Stimulated activated effector memory CD8-positive, alpha-beta T cell treated with anti-CD3 and anti-CD28 coated beads, Interleukin-12 subunit alpha, Interleukin-12 subunit beta, amount 100 ng/mL, for 72 hours (primary cell): ENCODE measurements at places on chromosomes 13 and 19.
A peak's percentile ranks its signal among the peaks of the same experiment; 100 is the strongest.

DNA sequence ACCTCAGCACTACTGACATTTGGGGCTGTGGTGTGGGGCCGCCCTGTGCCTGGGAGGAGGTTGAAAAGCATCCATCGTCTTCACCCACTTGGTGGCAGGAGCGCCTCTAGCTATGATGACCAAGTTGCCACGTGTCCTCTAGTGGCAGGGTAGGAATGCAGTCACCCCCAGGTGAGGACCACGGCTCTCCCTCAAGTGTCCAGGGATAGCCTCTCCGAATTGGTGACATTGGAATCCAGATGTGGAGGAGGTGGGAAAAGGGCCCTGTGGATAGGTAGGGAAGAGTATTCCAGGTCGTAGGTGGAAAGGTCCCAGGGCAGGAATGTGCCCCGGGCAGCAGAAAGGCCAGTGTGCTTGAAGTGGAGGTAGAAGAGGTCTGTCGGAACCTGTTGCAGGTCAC lies 37.6 kb downstream of the ARHGEF18 start:
- no peak for DNase-seq

DNA sequence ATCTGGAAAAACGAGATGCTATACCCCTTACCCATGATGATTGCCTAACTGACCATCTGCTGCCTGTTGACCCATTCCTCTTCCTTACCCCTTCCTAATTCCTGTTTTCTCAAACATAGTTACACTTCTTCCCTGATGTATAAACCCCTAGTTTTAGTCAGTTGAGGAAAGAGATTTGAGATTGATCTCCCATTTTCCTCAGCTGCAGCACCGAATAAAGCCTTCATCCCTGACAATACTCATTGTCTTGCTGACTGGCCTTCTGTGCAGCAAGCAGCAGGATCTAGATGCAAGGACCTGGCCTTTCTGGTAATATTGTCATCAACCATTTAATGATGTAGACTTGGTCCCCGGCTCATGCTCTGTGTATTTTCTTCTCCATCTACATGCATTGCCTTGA lies 999 bp upstream of the ZNF264 start:
- DNase-seq = no peak

- DNase-seq = peak; percentile 90
Observed at GRCh38 chr19:40605216-40605971, 4.2 kb downstream of the LTBP4 start.

DNA sequence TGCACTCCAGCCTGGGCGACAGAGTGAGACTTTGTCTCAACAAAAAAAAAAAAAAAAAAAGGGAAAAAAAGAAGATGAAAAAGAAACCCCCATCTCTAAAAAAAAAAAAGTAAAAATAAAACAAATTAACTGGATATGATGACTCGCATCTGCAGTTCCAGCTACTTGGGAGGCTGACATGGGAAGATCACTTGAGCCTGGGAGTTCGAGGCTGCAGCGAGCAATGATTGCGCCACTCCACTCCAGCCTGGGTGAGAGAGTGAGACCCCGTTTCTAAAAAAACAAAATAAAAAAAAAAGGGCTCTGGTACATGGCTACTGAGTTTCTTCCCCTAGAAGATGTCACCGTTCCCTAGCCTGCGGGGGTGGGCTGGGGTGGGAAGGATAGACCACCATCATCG lies 2.4 kb upstream of the CATSPERG start:
- DNase-seq = no peak

DNA sequence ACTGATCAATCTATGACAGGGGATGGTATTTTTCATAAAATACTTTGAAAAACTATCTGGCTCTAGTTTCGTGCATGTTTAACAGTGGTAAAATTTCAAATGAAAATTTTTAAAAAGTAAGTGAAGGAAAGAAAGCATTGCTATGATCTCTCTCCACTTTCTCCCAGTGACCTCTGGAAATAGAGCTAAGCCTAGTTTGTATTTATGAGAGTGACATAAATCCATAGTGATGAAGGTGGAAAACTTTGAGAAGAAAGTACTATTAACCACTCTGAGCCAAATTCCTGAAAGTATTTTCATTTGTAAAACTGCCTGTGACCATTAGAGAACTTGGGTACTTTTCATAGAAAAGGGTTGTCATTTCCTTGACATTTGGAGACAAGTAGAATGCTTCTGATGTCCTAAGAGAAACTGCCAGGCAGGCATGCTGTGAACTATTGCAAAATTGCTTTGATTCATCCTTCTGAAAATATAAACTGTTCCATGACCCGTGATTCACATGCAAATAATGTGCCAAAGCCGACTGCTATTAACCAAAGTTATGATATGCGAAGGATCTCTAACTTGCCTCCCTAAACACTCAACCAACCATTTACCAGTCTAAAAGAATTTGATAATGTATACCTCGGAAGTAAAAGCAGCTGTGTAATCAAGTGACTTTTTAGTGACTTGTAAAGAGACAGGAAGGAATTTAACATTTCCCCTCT lies 133.2 kb downstream of the VWA8 start:
- DNase-seq = no peak

GRCh38 chr19:42060117-42060516 lies 9.9 kb downstream of the GRIK5 start:
- no peak for DNase-seq

DNA sequence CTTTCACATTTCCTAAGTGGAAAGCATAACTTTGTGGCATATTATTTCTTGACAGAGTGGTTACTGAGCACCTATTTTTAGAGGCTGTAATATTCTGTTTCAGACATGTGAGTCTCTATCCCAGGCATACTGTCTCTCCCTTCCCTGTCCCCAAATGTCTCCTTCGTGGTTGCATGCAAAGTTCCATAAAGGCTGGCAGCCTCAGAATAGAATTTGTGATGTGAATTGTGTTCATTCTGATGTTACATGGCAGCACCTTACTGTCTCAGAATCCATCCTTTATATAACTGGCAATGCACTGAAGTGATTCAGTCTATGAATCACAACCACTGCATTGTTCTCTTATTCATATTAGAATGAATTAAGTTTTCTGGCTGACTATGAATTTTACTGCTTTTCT lies 89.0 kb upstream of the SLC7A1 start:
- no peak for DNase-seq

DNA sequence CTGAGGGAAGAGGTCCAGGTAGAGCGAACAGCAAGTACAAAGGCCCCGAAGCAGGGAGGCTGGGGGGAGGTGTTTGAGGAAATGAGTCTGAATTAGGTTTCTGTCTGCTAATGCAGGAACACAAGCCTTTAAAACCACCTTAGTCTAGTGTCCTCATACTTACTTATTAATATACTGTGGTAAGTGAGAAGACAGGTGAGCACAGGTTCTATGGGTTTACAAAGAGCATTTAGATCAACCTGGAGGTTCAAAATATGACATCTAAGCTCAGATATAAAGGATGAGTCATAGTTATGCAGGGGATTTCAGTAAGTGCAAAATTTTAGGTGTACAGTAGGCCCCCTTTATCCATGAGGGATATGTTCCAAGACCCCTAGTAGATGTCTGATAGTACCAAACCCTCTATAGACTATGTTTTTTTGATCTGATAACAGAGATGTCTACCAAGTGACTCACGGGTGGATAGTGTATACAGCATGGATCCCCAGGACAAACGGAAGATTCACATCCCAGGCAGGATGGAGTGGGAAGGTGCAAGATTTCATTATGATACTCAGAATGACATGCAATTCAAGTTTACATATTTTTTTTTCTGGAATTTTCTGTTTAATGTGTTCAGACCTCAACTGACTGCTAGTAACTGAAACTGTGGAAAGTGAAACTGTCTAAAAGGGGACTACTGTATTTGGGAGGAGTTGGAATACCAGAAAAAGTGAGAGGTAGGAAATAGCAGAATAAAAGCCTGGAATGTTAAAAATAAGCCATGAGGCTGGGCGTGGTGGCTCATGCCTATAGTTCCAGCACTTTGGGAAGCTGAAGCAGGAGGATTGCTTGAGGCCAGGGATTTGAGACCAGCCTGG lies 18.2 kb upstream of the MED4 start:
- DNase-seq = no peak

DNA sequence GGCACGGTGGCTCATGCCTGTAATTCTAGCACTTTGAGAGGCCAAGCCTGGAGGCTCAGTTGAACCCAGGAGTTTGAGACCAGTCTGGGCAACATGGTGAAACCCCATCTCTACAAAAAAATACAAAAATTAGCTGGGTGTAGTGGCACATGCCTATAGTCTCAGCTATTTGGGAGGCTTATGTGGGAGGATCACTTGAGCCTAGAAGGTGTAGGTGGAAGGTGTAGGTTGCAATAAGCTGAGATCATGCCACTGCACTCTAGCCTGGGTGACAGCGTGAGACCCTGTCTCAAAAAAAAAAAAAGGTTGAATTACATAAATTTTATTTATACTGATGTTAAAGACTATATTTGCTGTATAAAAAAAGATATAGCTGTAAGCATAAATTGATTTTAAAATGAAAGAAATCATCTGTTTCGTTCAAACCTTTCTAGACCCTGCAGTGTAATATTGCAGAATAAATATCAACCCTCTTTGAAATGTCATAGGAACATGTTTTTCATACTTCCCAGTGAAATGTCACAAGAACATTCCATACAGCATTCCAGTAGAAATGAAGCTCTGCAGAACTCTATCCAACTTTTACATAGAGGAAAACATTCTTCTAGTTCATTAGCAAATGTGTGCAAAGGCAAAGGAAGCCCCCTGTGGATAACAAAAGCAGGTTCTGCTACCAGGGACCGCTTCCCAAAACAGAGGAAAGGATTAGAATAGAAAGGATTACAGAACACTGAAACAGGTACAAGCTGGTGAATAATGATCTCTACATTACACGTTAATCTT lies 76.0 kb downstream of the CAB39L start:
- no peak for DNase-seq

- no peak for DNase-seq
Observed at GRCh38 chr13:37338726-37339385, 233.4 kb upstream of the CSNK1A1L start.

DNA sequence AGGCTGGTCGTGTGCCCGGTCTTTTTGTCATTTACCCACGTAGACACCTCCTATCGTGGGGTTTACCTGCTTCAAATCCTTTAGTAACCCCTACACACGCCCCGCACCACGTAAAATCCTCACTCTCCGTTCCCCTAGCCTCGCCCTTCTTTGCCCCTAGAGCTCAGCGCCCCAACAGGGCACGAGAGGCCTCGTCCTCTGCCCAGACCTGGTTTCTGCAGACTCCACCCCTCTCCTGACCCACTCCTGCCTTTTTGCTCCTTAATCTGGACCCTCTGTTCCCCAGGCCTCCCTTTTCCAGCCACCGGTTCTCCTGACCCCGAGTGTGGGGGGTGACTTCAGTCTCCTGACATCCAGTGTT lies 412 bp downstream of the ZNF528 start:
- DNase-seq = no peak

DNA sequence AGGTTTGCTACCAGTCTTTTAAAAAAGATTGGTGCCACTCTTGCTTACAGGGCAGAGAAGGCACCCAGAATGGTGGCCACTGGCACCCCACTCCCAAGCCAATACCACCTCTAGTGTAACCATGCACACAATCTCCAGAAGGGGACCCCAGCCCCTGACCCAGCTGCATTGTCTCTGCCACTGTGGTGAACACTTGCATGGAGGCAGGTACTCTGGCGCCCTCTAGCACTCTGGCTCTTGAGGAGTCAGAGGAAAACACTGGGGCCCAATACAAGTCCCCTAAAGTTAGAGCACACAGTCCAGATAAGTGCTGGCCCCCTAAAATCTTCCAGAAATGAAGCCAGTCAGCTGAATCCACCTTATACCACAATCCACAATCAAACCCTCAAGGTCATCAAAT lies 6.0 kb downstream of the ERVV-1 start:
- no peak for DNase-seq

DNA sequence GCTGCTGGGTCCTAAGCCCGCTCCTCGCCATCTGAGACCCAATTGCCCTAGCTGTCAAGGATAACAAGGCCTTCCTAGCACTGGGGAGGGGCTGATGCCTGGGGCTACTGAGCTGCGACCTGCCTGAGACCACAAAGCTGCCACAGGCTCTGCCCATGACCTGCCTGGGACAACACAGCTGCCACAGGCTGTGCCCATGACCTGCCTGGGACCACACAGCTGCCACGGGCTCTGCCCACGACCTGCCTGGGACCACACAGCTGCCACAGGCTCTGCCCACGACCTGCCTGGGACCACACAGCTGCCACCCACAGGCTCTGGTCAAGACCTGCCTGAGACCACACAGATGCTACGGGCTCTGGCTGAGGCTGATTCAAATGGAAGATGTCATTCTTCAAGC lies 54.8 kb downstream of the EPS15L1 start:
- no peak for DNase-seq

DNA sequence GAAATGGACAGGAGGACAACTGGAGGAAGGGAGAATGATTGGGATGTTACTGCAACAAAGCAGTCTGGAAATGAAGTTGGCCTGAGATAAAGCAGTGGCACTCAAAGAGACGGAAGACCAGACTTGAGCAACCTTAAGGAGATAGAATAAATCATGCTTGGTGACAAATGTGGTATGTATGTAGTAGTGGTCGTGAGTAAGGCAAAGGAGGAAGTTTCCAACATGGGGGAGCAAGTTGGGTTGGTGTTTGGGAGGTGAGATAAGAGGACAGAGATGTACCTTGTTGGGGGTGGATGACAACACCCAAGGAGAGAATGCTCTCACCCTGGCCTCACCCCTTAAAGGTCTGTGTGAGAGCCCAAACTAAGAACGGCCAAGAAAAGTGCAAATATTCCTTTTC lies 420.5 kb downstream of the DIAPH3 start:
- DNase-seq = no peak

- no peak for DNase-seq
Observed at GRCh38 chr13:50709058-50709457, 134.4 kb downstream of the DLEU7 start.

DNA sequence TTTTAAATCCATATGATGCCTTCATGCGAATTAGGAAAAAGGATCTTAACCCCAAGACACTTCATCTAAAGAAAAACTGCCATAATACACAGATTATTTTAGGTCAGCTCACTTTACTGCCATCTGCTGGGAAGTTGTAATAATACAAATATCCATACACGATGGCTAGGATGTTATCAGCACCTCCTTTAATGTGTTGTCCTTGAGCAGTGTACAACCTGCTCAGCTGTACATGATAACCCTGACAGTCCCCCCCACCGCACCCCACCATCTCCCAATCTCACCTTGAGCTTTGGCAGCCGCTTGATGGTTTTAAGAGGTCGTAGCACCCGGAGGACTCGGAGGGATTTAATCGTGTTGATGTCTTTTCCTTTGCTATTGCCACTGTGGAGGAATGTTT lies 112.2 kb downstream of the IER2 start:
- no peak for DNase-seq

GRCh38 chr19:51367255-51367564 lies 1.0 kb upstream of the ETFB start:
- DNase-seq = no peak

- no peak for DNase-seq
Observed at GRCh38 chr13:76271728-76272232, 614.4 kb downstream of the KCTD12 start.
